ENCODE measurements at places on chromosomes 7 and 10. TPM values are rescaled to one million over a fixed set of nuclear protein-coding genes. Genes with fewer than 3 reads are reported as not detected.

- H3K36me3 ChIP-seq: no peaks in the 10 kb centered on the region
- DNase-seq: no peak
- no peak overlapping the region for H3K4me3 ChIP-seq
- H3K27ac ChIP-seq: no peak overlapping the region
- no peaks in the 10 kb centered on the region for H3K27me3 ChIP-seq
Measured at GRCh38 chr7:95389516-95389915, 6.7 kb downstream of the PON3 start.

DNA sequence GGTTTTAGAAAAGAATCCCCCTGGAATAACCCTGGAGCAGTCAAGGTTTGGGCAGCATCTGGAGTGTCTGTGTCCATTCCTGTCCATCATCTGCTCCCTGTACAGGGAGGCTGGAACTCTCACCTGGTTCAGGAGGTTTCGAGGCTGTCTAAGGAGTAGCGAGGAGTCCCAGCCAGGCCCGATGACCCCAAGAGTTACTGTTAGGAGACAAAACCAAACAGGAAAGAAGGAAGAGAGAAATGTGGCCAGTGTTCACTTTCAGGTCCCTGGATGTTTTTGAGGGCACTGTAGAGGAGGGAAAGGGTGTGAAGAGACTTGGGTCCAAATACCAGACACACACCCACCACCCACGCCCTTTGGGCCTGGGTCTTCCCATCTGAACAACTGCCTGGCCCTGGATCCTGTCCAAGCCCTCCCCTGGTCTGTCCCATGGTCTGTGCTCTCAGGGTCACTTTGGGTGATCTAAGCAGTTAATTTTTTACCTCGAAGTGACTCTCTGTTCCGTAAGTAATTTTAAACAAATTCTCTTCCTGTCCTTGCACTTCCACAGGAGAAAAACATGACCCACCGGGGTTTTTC lies 117.1 kb downstream of the ZMIZ1 start:
- peaks cover 87% of the 10 kb centered on the region for H3K4me1 ChIP-seq
- H3K27ac ChIP-seq: peak overlapping the region; percentile 95
- peak; percentile 44 for DNase-seq
- H3K4me3 ChIP-seq: no peak overlapping the region
- no peaks in the 10 kb centered on the region for H3K27me3 ChIP-seq
- no peaks in the 10 kb centered on the region for H3K36me3 ChIP-seq

Gene HOXA1
- total RNA-seq: 2.4 TPM

Gene TBX20
- total RNA-seq: not detected

Gene CPXM2
- 18.1 TPM for total RNA-seq

- no peak for DNase-seq
- no peaks in the 10 kb centered on the region for H3K36me3 ChIP-seq
- H3K4me1 ChIP-seq: no peaks in the 10 kb centered on the region
- no peaks in the 10 kb centered on the region for H3K27me3 ChIP-seq
- no peak overlapping the region for H3K27ac ChIP-seq
Measured at GRCh38 chr7:88321694-88322093, 15.0 kb upstream of the STEAP4 start.

Gene SLC16A12
- total RNA-seq: 38.8 TPM

Gene GRM3
- total RNA-seq: not detected

DNA sequence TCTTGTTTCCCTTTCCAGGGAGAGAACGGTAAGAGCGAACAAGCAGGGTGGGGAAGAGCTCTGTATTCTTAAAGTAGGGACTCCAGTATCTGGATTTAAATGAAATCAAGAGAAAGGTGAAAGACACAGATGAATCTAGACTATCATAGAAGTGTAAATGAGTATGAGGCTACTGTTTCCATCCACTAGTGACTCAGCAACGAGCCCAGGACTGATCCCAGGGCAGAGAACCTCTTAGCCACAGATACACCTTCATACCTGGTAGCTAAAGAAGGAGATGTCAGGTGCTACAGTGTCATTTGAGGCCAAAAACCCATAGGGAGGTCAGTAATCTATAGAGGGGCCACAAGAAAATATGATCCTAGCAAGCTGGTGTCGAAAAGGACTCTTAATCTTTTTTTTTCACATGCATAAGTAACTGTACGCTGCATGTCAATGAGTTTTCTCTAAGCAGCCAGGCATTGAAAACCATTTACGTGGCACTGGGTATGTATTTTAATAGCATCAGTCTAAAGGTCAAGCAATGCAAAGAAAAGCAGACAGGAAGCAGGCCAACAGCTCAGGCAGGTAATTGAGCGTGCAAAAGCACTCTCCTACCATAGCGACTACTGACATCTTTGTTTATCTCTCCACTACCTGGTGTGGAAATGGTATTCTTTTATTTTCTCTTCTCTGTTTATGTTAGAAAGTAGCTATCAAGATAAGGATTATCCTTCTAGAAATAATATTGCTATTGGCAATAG lies 91.5 kb upstream of the EGR2 start:
- H3K4me1 ChIP-seq: no peaks in the 10 kb centered on the region
- DNase-seq: no peak
- H3K4me3 ChIP-seq: no peak overlapping the region
- no peaks in the 10 kb centered on the region for H3K36me3 ChIP-seq

Gene AKR1C8
- 0.66 TPM for total RNA-seq

DNA sequence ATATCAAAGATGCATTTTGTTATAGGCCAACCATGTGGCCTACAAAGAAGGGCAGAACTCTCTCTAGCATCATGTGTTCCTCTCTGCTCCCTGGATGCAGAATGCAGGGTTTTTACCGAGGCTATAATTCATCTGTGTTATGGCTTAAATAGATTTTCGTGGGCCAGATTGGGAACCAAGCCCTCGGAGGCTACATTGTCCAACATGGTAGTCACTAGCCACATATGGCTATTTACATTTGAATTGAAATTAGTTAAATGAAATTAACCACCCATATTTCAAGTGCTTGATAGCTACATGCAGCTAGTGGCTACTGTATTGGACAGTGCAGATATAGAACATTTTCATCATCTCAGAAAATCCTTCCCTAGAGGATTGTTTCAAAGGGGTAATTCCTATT lies 2.8 kb downstream of the PLCE1 start:
- no peaks in the 10 kb centered on the region for H3K27me3 ChIP-seq
- no peaks in the 10 kb centered on the region for H3K4me1 ChIP-seq
- DNase-seq: no peak
- H3K36me3 ChIP-seq: no peaks in the 10 kb centered on the region
- H3K4me3 ChIP-seq: no peak overlapping the region
- H3K27ac ChIP-seq: no peak overlapping the region

Gene DNAJB6
- total RNA-seq: 74.5 TPM

DNA sequence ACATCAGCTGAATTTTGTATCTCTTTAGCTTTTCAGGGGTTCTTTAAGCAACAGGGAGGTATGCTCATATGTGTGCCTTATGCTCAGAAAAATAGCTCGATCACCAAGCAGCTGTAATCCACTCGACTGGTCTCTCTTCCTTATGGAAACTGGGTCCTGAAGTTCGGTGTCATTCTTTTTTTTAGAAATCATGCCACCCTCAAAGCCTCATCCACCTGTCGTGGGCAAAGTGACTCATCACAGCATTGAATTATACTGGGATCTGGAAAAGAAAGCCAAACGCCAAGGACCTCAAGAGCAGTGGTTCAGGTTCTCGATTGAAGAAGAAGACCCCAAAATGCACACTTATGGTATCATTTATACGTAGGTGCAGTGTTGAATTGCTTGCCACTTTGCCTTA lies 83.6 kb downstream of the FANK1 start:
- H3K4me1 ChIP-seq: no peaks in the 10 kb centered on the region
- no peak for DNase-seq
- no peak overlapping the region for H3K27ac ChIP-seq
- no peaks in the 10 kb centered on the region for H3K36me3 ChIP-seq

Gene HECW1
- total RNA-seq: 0.50 TPM

Gene TFEC
- total RNA-seq: 14.4 TPM

GRCh38 chr10:7389346-7389745 lies 21.5 kb downstream of the SFMBT2 start:
- no peak overlapping the region for H3K4me3 ChIP-seq
- DNase-seq: no peak
- H3K27me3 ChIP-seq: no peaks in the 10 kb centered on the region
- no peak overlapping the region for H3K27ac ChIP-seq

GRCh38 chr10:78194539-78195402 lies 161.1 kb downstream of the RPS24 start:
- H3K36me3 ChIP-seq: no peaks in the 10 kb centered on the region
- no peak for DNase-seq
- no peaks in the 10 kb centered on the region for H3K27me3 ChIP-seq
- no peak overlapping the region for H3K4me3 ChIP-seq

Gene HOXA3
- total RNA-seq: 21.2 TPM

DNA sequence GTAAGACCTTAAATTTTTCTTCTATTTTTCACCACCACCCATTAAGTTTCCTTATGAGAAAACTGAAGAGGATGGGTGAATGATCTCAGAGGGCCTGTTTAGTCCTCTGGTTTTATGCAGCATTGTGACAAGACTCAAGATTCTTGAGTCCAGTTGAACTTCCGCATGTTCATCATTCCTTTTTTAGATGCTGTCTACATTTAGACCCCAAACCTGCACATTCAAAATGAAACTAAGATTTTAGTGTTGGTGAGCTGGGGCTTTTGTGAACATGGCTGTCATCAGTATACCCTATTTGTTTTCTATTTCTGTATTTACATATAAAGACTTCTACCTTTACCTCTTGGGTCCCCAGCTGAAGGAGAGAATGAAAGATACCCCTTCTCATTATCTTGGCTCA lies 31.1 kb downstream of the NET1 start:
- no peak for DNase-seq
- H3K4me1 ChIP-seq: no peaks in the 10 kb centered on the region
- no peak overlapping the region for H3K27ac ChIP-seq
- no peaks in the 10 kb centered on the region for H3K36me3 ChIP-seq
- no peak overlapping the region for H3K4me3 ChIP-seq
- no peaks in the 10 kb centered on the region for H3K27me3 ChIP-seq

Gene ARHGEF5
- 43.5 TPM for total RNA-seq

DNA sequence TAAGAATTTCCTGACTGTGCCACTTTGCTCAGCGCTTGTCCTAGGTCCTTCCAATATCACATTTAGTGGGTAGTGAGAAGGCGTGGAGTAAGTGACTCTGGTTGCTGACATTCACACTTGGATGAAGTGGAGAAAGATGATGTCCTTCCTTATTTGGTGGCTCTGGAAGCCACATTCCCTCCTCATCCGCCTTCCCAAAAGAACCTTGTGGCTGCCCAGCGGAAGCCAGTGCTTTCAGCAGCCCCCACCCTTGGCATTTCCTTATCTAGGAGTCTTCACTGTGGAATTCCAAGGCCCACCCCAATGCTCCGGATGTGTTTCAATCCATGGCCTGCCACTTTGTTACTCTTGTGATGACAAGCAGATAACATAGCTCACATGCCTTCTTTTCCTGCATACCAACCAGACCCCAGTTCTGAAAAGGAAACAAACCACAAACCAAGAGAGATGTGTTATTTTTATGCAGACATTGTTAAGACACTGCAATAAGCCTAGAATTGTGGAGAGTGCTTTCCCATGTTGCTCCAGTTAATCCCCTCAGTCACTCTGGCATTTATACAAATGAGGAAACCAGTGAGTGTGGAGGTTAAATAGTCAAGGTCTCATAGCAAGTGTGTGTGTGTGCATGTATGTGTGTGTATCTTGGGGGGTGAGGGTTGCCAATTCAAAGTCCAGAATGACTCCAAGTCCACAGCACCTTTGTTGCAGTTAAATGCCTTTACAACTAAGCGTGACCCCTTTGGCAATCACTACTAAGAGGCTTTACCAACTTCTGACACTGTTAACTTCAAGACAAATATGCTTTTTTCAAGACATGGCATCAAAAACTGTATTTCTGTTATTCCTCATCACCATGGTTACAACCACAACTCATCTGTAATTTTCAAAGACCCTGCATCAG lies 10.3 kb upstream of the ANKRD1 start:
- no peaks in the 10 kb centered on the region for H3K27me3 ChIP-seq
- H3K4me3 ChIP-seq: no peak overlapping the region
- H3K27ac ChIP-seq: no peak overlapping the region
- H3K36me3 ChIP-seq: no peaks in the 10 kb centered on the region
- peak; percentile 62 for DNase-seq

GRCh38 chr7:75992083-75992755 lies 2.2 kb downstream of the TMEM120A start:
- no peak for DNase-seq
- no peak overlapping the region for H3K4me3 ChIP-seq
- no peaks in the 10 kb centered on the region for H3K27me3 ChIP-seq
- H3K4me1 ChIP-seq: no peaks in the 10 kb centered on the region

GRCh38 chr10:132974886-132975830 lies 32.8 kb upstream of the CFAP46 start:
- H3K27me3 ChIP-seq: no peaks in the 10 kb centered on the region
- DNase-seq: peak; percentile 41
- no peaks in the 10 kb centered on the region for H3K36me3 ChIP-seq
- H3K27ac ChIP-seq: no peak overlapping the region

- peaks cover 2% of the 10 kb centered on the region for H3K36me3 ChIP-seq
- H3K27me3 ChIP-seq: no peaks in the 10 kb centered on the region
- no peak overlapping the region for H3K27ac ChIP-seq
- H3K4me3 ChIP-seq: no peak overlapping the region
Measured at GRCh38 chr7:117791877-117792780, 81.1 kb downstream of the CTTNBP2 start.

DNA sequence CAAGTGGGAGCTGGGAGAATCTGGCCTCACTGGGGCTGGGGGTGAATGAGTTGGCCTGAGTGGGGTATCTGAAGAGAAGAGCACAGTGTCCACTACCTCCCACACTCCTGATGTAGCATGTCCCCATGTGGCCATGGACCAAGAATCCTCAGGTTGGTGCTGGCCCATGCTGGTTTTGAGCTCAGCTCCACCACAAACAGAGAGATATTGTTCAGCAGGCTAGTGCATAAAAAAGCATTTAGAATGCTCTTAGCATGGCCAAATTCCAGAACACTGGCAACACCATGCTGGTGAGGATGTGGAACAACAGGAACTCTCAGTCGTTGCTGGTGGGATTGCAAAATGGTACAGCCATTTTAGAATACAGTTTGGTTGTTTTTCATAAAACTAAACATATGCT lies 61.4 kb downstream of the FRMPD2 start:
- H3K27me3 ChIP-seq: no peaks in the 10 kb centered on the region
- H3K27ac ChIP-seq: no peak overlapping the region
- H3K4me3 ChIP-seq: no peak overlapping the region
- no peaks in the 10 kb centered on the region for H3K4me1 ChIP-seq
- no peaks in the 10 kb centered on the region for H3K36me3 ChIP-seq

Gene MRLN
- not detected for total RNA-seq

GRCh38 chr7:43248961-43249822 lies 136.7 kb downstream of the HECW1 start:
- H3K36me3 ChIP-seq: no peaks in the 10 kb centered on the region
- peak; percentile 48 for DNase-seq
- H3K4me3 ChIP-seq: no peak overlapping the region
- H3K4me1 ChIP-seq: no peaks in the 10 kb centered on the region
- H3K27me3 ChIP-seq: no peaks in the 10 kb centered on the region

- no peaks in the 10 kb centered on the region for H3K36me3 ChIP-seq
- H3K27ac ChIP-seq: no peak overlapping the region
- H3K4me3 ChIP-seq: no peak overlapping the region
- no peaks in the 10 kb centered on the region for H3K4me1 ChIP-seq
Measured at GRCh38 chr10:128642023-128642422, 515.8 kb upstream of the MKI67 start.

Gene NEUROD6
- total RNA-seq: not detected

Gene NUPR2
- 10.3 TPM for total RNA-seq

- no peak for DNase-seq
- no peaks in the 10 kb centered on the region for H3K36me3 ChIP-seq
- H3K27me3 ChIP-seq: no peaks in the 10 kb centered on the region
- no peaks in the 10 kb centered on the region for H3K4me1 ChIP-seq
- H3K4me3 ChIP-seq: no peak overlapping the region
- no peak overlapping the region for H3K27ac ChIP-seq
Measured at GRCh38 chr7:106312906-106313305, 28.1 kb upstream of the NAMPT start.

- no peaks in the 10 kb centered on the region for H3K36me3 ChIP-seq
- peak overlapping the region; percentile 79 for H3K27ac ChIP-seq
- no peaks in the 10 kb centered on the region for H3K27me3 ChIP-seq
- H3K4me1 ChIP-seq: peaks cover 40% of the 10 kb centered on the region
- H3K4me3 ChIP-seq: no peak overlapping the region
- DNase-seq: no peak
Measured at GRCh38 chr7:100544386-100544785, 5.4 kb downstream of the AGFG2 start.

Data from kidney (tissue), 22 donors.